Activated T-cell treated with anti-CD3 and anti-CD28 coated beads for 4 hours (primary cell): ENCODE measurements at places on chromosomes 1 and 21.

DNA sequence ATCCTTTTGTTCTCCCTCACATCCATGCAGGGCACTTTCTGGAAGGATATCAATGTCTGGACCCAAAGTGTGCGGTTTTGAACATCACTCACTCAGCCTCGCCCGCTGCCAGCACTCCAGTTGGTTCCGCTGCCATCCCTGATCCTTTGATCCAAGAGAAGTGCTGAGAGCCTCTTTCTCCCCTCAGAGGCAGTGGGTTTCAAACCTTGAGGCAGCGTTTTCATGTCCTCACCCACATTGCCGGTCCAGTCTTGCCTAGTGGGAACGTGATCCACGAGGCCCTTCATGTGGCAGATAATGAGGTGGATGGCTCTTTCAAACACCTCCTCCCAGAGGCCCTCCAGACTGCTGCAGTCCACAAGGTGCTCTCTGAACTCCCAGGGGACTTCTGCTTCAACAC is 122.2 kb downstream of the ACTL8 start:
- DNase-seq: no peak

GRCh38 chr1:8987881-8988617 is 38.2 kb downstream of the SLC2A7 start:
- peak; percentile 68 for DNase-seq

GRCh38 chr1:186275822-186276221 is 99.2 kb downstream of the TPR start:
- DNase-seq: no peak

- DNase-seq: no peak
Measured at GRCh38 chr1:56374026-56374974, 205.1 kb downstream of the PLPP3 start.

- DNase-seq: no peak
Measured at GRCh38 chr21:20004367-20004766, 993.8 kb upstream of the NCAM2 start.

- DNase-seq: peak; percentile 55
Measured at GRCh38 chr1:24555591-24556413, at the start of gene NCMAP. Gene NCMAP (plus strand): TSS chr1:24556087. CDS start chr1:24595431, 39,344 bp downstream.

GRCh38 chr1:50793521-50793920 is 166.5 kb downstream of the FAF1 start:
- DNase-seq: no peak

DNA sequence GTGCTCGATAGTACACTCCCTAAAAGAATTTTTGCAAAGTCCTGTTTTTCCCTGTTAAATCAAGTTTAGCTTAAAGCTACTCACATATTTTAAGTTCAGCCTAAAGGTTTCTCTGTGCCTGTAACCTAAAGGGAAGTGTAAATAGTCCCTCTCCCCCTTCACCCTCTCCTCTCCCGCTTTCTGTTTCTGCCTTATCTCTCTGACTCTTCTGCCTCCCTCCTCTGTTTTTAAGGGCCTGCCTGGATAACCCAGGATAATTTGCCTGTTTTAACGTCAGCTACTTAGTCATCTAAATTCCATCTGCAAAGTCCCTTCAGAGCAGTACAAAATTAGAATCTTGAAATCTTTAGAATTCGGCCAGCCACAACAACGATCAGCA is 92.6 kb downstream of the NID1 start:
- no peak for DNase-seq

- DNase-seq: no peak
Measured at GRCh38 chr1:10638559-10639005, 157.9 kb downstream of the CASZ1 start.

DNA sequence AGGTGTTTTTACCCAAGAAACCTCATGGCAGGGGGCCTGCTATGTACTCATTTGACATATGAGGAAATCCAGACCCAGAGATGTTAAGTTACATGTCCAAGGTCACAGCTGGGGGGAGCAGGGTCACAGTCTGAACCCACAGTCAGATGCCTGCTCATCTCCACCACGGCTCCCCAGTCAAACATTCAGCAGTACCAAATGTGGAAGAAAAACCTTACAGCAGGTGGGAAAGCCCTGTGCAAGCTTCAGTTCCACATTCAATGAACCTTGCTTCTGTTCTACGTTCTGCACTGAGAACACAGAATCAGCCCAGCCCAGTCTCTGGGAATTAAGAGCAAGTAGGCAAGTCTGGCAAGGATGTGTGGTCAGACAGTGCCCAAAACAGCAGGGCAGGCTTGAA is 35.2 kb downstream of the LRP8 start:
- DNase-seq: no peak

DNA sequence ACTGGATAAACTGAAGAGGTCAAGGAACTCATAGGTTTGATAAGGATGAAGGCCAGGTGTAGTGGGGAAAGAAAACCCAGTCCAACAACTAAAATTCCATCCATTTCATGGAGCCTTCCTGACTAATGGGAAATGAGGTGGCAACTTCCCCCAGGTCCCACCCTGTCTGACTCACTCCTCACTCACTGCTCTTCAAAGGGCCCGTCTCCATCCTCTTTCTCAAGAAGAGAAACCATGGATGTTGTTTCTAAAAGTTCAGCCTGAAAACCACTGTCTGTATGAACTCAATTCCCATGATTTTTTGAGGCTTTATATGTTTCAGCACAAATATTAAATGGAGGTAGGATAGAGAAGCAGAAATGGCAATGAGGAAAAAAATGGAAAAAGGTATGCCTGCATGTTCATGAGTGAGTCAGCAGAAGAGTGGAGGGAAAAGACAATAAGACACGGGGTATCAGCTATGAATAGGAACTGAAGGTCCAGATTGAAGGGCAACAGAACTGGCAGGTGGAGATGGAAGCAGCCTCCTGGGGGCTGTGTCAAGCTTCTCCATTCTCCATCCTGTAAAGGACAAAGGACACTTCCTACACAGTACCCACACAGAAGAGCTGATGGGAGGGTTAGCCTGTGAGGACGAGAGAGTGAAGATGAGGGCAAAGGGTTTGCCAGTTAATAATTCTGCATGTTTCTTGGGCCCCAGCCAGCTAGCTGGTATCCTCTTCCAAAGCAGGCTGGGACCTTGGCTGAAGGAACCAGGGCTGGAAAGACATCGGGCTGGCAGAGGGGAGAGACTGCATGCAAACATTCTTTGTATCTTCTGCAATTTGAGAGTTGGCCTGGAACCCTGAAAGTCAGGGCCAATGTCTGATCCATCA is 5.5 kb upstream of the ELOVL1 start:
- no peak for DNase-seq

DNA sequence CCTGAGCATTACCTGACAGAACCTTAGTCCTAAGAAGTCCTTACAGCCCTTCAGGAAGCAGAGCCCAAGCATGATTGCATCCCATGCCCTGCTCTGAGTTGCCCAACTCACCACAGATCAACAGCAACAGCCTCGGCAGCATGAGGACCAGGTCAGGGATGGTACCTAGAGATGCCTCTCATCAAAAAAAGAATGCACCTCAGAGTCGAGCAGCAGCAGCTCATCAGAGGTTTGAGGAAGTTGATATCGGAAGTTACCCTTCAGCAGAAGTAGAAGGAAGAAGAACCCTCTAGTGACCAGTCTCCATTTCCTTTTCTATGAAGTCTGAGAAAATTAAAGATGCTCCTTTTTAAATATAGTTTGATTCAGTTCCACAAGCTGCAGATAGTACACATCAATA is at the start of gene FCRL1:
Gene FCRL1 (minus strand): TSS at position 225 of the 400 bp plus-strand sequence. CDS start 83 bp downstream, at position 142.
- DNase-seq: no peak

DNA sequence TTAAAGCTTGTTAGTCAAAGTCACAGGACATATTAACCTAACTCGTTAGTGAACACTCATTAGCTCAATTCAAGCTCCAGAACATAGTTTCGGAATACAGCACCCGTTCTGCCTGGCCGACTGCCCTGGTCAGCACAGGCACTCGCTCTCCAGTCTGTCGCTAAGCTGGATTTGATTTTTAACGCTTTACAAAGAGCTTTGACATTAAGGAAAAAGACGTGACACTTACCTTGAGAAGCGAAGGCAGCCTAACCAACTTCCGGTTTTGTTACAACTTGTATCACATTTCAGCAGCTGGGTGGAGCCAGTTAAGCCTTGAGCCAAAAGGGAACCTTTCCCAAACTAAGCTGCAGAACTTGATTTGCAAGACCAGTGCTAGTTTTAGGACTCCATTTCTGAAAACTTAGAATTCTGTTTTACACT is at the start of gene FRRS1:
Gene FRRS1 (minus strand): TSS at position 258 of the 423 bp plus-strand sequence. CDS start 17,867 bp downstream, outside the sequence.
- peak; percentile 2 for DNase-seq

DNA sequence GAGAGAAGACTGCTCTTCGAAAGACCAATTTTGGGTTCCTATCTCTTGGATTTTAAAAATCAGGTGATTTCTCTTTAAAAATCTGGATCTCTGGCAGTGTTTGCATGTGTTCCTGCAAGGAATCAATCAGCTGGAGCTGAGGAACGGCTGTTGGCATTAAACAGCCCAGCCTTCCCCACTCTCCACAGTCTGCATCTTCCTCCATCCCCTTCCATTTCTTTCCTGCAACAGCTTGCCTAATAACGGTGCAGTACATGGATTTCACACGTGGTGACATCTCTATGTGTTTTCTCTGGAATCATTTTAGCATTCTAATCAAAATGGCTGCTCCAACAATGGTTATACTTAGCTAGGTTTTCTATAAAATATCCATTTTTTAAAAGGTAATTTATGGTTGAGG is 20.0 kb downstream of the RIPPLY3 start:
- DNase-seq: no peak

DNA sequence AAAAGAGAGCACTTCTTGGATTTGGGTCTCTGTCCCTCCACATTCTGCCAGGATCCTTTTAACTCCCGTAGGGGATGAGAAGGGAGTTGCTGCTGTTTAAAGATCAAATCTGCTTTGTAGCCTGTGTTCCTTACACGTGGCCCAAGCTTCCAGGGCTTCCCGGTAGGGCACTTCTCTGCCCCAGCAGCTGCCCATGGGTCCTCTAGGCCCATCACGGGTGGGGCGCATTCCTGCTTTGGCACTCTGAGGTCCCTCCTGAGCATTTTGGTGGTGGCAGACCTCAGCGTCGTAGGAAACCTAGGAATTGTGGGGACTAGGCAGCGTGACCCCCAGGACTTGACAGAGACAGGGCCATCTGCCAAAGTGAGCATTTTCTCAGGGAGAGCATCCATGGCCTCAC is 420.3 kb upstream of the VAMP3 start:
- no peak for DNase-seq

DNA sequence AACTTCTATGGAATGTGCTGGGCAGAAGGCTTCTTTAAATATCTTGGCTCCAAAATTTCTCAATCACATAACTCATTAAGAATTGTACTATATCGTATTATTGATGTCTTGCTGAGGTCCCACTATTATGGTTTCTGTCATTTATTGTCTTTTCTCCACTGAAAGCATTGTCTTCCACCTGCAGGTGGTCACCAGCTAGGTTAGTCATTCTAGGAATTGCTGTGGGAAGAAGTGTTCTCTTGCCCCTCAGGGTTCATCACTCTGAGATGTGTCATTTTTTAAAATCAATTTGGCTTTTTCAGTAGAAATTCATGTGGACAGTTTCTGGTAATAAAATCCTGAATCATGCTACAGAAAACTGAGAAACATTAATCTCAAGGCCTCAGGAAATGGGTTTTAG is 66.1 kb downstream of the NCAM2 start:
- DNase-seq: no peak

- no peak for DNase-seq
Measured at GRCh38 chr1:156503698-156504437, 3.3 kb upstream of the MEF2D start.

DNA sequence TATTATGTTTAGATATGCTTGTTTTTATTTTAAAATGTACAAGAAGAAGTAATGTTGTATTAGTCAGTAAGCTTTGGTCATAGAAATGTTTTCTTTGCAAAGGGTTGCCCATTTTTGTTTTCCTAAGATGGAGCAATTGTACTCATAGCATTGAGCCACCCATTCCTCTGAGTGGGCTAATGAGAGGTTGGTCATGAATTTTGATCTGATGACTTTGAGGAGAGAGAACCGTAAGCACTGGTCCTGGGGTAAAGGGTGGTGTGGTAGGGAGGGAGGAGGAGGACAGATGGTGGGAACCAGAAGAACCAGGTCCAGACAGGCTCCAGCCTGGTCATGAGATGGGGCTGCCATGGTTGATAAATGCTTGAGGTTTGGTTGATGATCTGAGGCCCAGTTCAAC is 15.9 kb upstream of the SLC6A9 start:
- DNase-seq: no peak

DNA sequence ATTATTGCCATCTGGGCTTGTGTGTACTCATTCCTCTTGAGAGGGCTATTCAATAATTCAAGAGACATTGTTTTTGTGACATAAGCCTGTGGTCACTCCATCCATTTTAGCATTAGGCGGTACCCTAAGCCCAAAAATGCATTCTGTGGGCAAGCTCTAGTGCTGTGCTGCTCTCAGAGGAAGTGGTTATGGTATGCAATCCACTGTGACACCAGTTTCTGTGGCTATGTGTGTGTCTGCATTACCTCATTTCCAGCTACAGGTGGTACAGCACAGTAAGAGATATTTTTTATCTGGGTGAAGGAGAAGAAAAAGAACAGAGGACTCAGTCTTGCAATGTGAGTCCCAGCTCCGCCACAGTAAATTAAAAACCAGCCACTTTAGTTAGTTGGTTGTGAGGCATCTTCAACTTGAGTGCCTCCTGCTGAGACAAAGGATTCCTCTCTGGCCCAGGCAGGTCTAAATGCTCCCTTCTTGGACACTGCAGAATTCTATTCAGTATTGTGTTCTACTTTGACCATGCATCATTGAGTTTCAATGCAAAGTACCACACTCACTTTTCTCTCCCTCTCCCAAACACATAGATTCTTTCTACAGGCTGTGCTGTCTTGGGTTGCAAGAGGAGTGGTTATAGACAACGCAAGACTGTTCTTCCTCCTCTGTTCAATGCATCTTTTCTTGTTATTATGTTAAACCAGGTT is 777.8 kb upstream of the BRINP3 start:
- no peak for DNase-seq

GRCh38 chr1:36144413-36144812 is 4.9 kb downstream of the TRAPPC3 start:
- no peak for DNase-seq

GRCh38 chr1:232622378-232622777 is 7.6 kb downstream of the SIPA1L2 start:
- no peak for DNase-seq

- no peak for DNase-seq
Measured at GRCh38 chr1:169105434-169106094, 926 bp upstream of the ATP1B1 start.

DNA sequence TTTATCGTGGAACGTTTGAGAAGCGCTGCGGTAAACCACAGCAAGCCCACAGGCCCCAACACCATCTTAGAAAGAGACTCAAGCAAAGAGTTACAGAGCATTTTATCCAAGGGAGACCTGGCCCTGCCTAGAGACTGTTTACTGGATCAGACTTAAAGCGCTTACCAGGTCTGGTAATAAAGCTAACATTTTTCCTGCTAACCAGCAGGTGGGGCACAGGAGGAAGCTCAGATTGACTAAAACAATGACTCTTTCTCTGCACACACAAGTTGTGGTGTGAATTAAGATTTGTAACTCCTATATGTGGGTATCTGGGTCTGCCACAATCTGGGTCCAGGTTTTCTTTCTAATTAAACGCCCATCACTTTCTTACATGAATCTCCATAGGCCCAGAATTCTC is 136.5 kb upstream of the ETS2 start:
- no peak for DNase-seq
